Glutamatergic neuron (in vitro differentiated cells): ENCODE measurements at places on chromosomes 5 and 9. TPM values are rescaled to one million over a fixed set of nuclear protein-coding genes. Genes with fewer than 3 reads are reported as not detected.

- no peaks in the 10 kb centered on the region for H3K36me3 ChIP-seq
- H3K4me1 ChIP-seq = peaks cover 16% of the 10 kb centered on the region
- peaks cover 1% of the 10 kb centered on the region for H3K27me3 ChIP-seq
- DNase-seq = no peak
- no peak overlapping the region for H3K4me3 ChIP-seq
Measured at GRCh38 chr5:167269146-167269545, 1022.3 kb upstream of the WWC1 start.

- peaks cover 1% of the 10 kb centered on the region for H3K27me3 ChIP-seq
- no peak for DNase-seq
- H3K4me3 ChIP-seq = no peak overlapping the region
- no peak overlapping the region for H3K27ac ChIP-seq
Measured at GRCh38 chr9:135581636-135582426, 20.3 kb downstream of the PAEP start.

DNA sequence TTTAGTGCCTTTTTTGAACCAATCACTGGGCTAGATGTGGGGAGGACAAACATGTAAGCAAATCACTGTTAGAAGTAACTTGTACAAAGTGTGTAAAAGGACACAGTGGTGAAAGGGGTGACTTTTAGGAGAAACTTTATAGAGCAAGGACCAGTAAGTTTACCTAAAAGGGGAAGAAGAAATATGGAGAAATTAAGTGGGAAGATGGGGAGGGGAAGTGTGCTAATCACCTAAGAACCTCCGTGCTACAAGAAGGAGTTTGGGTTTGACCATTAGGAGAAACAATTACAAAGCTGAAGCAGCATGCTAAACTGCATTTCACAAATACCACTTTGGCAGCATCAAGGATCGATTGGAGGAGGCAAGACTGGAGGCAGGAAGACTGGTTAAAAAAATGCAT is 17.3 kb downstream of the ITGA1 start:
- DNase-seq = no peak
- no peaks in the 10 kb centered on the region for H3K36me3 ChIP-seq
- H3K4me1 ChIP-seq = peaks cover 6% of the 10 kb centered on the region
- H3K4me3 ChIP-seq = no peak overlapping the region
- H3K27ac ChIP-seq = no peak overlapping the region
- no peaks in the 10 kb centered on the region for H3K27me3 ChIP-seq

- DNase-seq = peak; percentile 63
- peaks cover 7% of the 10 kb centered on the region for H3K27me3 ChIP-seq
- H3K4me3 ChIP-seq = peak overlapping the region; percentile 44
Measured at GRCh38 chr9:83199240-83199639, 136.3 kb upstream of the RASEF start.

DNA sequence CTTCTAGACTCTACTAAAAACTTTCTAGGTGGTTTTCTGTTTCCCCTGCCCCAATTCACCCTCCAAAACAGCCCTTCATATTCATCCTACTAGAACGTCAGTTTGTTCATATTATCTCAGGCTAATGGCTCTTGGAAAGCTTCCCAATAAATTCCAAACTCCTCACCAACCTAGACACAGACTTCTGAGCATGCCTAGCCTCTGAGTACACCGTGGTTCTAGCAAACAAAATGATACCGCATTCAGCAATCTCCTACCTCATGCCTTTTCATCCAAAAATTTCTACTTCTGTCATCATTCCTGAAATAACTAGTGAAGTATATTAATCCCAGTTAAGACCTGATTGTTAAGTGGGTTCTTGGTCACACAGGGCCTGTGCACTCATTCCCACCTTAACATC is 46.5 kb upstream of the NR5A1 start:
- H3K4me3 ChIP-seq = no peak overlapping the region
- H3K4me1 ChIP-seq = no peaks in the 10 kb centered on the region
- no peaks in the 10 kb centered on the region for H3K27me3 ChIP-seq
- DNase-seq = no peak

GRCh38 chr9:9817176-9817575 is 795.6 kb downstream of the PTPRD start:
- no peak overlapping the region for H3K27ac ChIP-seq
- H3K36me3 ChIP-seq = no peaks in the 10 kb centered on the region
- DNase-seq = no peak
- no peak overlapping the region for H3K4me3 ChIP-seq

DNA sequence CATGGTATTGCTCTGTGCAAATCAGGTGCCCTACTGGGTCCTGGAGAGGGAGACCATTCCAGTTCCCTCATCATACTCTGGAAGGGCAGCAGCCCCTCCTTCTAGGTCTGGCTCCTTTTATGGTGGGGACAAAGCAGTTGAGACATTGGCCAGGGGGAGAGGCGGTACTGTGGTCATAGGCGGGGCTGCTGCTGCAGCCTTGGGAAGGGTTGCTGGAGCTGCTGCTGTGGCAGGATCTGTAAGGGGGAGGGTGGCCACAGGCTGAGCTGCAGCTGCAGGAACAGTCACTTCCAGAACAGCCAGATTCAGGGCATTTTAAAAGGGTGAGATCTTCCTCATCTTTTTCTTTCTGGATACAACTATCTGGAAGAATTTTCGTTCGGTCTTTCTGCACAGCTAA is 233.0 kb upstream of the SGCD start:
- no peak overlapping the region for H3K27ac ChIP-seq
- no peak overlapping the region for H3K4me3 ChIP-seq
- peaks cover 17% of the 10 kb centered on the region for H3K36me3 ChIP-seq
- H3K4me1 ChIP-seq = no peaks in the 10 kb centered on the region
- no peaks in the 10 kb centered on the region for H3K27me3 ChIP-seq

The KCNIP1 gene
- total RNA-seq = 0.47 TPM

DNA sequence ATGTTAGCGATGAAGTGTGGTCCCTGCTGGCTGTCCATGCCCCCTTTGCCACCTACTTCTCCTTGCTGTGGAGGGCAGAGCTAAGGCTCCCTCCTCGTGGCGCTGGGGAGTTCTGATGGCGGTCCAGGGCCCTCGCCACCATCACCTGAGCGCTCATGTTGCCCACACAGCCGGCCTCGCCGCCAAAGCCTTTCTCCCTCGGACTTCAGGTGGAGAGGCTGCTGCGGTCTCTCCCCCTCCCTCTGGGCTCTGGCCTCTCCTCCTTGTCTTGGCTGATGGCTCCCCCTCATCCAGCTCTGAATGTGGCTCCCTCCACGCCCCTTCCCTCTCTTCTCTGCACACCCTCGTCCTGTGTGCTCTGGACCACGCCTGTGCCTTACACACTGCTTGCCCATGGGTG is 14.5 kb upstream of the LPCAT1 start:
- peaks cover 5% of the 10 kb centered on the region for H3K27me3 ChIP-seq
- no peaks in the 10 kb centered on the region for H3K4me1 ChIP-seq
- no peak overlapping the region for H3K4me3 ChIP-seq
- DNase-seq = no peak

DNA sequence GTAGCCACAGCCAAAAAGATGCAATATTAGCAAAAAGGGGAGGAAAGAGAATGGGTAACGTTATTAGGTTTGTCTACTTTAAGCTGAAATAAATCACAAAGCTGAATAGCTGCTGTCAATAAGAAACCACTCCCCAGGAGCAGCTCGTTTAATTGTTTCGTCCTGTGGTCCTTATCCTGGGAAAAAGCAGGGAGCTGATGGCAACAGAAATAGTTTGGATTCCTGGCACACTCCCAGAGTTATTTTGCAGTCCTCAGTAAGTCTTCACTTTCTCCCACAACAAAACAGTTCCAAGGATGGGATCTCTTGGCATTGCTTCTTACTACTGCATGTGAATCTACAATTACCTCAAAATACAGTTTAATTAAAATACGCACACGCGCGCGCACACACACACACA is 28.8 kb downstream of the FRMD3 start:
- peaks cover 7% of the 10 kb centered on the region for H3K4me1 ChIP-seq
- H3K4me3 ChIP-seq = no peak overlapping the region
- DNase-seq = no peak
- peaks cover 4% of the 10 kb centered on the region for H3K36me3 ChIP-seq
- no peaks in the 10 kb centered on the region for H3K27me3 ChIP-seq
- H3K27ac ChIP-seq = no peak overlapping the region

The BTNL8 gene
- total RNA-seq = not detected
